ENCODE measurements at places on chromosomes 7 and 10.

- DNase-seq = no peak
These were observed 776 bp downstream of the TMEM184A start for GRCh38 chr7:1555046-1555812.

- no peak for DNase-seq
These were observed 408.0 kb downstream of the RPS24 start for GRCh38 chr10:78441694-78442093.

DNA sequence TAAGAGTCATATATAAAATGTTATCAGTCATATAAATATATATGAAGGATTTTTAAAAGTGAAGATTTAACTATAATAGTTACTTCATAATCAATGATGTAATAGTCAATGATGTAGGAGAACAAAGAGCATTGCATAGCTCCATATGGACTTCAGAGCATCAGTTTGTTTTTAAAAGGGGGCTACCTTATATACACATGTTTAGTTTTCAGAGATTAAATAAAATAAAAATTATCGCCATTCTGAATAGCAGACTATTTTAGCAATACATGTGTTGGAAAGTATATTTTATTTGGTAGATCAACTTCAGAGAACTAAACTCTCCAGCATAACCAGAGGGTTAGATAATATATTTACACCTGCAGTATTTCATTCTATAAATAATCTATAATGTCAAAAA, 29.1 kb upstream of the EPC1 start:
- DNase-seq = no peak

GRCh38 chr7:80132594-80132993, 2.0 kb upstream of the GNAI1 start:
- no peak for DNase-seq

- DNase-seq = no peak
These were observed 67.1 kb upstream of the RPA3 start for GRCh38 chr7:7785344-7785973.

- no peak for DNase-seq
These were observed 49.7 kb upstream of the INHBA start for GRCh38 chr7:41752615-41753014.

GRCh38 chr7:15561835-15562234, at the start of gene AGMO:
Gene AGMO (minus strand): TSS chr7:15562015.
- DNase-seq = no peak

GRCh38 chr7:138705167-138705566, 4.0 kb upstream of the SVOPL start:
- no peak for DNase-seq

- no peak for DNase-seq
These were observed 609 bp downstream of the KLRG2 start for GRCh38 chr7:139482662-139483466.

DNA sequence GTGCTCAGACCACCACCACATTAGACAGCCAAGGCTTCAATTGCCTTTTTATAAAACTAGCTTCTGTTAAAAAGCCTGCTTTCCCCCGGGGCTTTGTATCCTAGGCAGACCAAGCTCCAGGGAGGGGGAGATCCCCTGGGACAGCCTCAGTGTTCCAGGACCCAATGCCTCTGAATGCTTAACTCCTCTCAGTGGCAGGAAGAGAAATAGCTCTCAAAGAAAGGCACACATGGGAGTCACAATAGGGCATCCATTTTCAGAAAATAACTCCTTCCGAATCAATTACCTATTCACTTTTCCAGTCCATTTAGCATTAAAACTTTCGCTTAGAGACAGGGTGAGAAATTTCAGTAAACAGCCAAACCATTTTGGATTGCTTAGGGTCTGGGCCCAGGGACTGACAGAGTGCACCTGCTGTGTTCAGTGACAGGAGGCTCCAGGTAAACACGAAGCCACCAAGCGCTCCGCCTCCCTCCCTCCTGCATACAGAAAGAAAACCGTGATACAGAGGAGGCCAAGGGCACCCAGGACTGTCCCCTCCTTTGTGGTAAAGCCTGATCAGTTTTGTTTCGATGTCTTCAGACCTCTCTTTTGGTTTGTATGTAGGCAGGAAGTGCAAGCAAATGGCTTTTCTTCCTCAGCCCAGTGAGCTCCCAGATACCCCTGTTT, 599.7 kb downstream of the KCNMA1 start:
- DNase-seq = no peak

- DNase-seq = no peak
These were observed 29.0 kb upstream of the WDFY4 start for GRCh38 chr10:48655411-48656240.

- no peak for DNase-seq
These were observed 982.1 kb upstream of the MBL2 start for GRCh38 chr10:53754596-53755250.

GRCh38 chr7:108805808-108806397, 236.2 kb downstream of the DNAJB9 start:
- no peak for DNase-seq

GRCh38 chr10:73887294-73888039, 13.1 kb upstream of the CAMK2G start:
- DNase-seq = no peak

DNA sequence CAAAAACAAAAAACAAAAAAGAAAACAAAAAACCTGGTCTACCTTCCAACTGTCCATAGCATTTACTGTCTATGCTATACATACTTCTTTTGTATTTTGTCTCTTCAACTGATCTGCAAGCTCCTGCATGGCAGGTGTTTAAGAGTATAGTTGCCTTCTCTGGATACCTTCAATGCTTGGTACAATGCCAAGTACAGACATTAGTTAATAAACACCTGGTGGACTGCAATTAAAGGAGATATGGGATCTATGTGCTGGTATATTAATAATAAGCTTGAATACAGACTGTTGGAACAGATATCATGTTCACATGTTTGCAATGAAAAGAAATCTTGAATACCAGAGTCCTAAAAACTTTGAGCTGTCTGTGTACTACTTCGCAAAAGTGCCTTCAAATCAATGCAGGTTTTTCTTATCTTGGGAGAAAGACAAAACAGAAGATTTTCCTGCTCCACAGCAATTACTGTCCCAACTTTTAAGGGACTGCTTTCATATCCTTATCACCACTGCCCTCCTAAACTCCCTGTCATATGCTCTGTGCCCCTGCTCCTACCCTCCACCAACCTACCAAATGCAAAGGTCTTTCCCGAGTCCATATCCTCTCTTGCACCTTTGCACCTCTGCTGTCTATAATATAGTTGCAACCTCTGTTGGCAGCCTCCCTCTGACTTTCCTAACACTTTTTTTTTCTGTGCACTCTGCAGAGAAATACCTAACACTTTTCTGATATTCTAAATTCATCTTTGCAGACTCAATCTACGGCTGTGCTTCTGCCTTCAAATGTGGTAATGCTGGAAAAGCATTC, 85.1 kb downstream of the DNMBP start:
- no peak for DNase-seq

- DNase-seq = no peak
These were observed 251.9 kb upstream of the KCND2 start for GRCh38 chr7:120021085-120021484.

DNA sequence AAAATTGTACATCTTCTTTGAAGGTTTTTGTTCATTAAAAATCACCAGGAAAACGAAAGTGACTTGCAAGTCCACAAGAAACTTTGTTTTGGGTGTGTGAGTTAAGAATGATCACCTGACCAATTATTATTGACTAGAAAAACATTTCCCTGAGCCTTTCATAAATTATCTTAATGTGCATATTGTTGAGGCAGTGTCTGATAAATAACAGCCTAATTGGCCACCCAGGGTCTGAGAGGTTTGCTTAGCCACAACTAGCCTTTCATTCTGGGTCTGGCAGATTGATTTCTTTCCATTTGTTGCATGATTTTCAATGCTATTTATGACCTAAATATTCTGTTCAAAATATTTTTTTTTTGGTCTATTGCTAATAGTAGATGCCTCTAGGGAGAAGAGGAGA, 152.8 kb downstream of the AUTS2 start:
- no peak for DNase-seq

DNA sequence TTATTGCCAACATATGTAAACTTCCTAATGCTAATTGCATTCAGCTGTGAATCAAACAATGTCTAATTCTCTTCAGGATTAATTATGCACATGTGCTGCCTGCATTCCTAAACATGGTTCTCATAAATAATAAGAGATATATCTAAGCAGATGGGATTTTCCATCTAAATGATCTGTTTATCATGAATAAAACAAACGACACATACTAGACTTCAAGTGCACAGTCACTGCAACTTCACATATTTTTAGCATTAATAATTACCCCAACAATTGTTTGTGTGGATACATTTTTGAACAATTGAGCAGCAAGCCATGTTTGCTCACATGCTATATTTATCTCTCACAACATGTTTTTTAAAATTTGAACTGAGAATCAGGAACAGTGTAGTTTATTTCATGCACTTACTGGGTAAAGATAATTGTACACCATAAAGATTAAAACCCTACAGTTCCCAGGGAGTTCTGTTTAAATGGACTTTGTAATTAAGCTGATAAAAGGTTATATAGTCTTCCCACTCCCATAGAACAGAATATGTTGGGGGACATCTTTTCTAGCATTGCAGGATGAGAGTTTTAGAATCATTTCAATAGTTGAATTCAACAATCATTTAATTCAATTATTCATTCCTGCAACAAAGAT, 378.5 kb downstream of the MDFIC start:
- no peak for DNase-seq

- DNase-seq = no peak
These were observed 86.5 kb downstream of the C10orf105 start for GRCh38 chr10:71632896-71633600.

- DNase-seq = no peak
These were observed 34.4 kb upstream of the ARHGAP12 start for GRCh38 chr10:31962826-31963588.

GRCh38 chr10:72846238-72846637, 47.3 kb upstream of the OIT3 start:
- DNase-seq = no peak

GRCh38 chr7:139995017-139995915, 67.5 kb downstream of the PARP12 start:
- no peak for DNase-seq

GRCh38 chr10:21926358-21926925, 77.1 kb downstream of the DNAJC1 start:
- DNase-seq = no peak

GRCh38 chr7:16603633-16604032, 41.9 kb downstream of the ANKMY2 start:
- no peak for DNase-seq

GRCh38 chr10:49761201-49761788, 828 bp downstream of the OGDHL start:
- no peak for DNase-seq

DNA sequence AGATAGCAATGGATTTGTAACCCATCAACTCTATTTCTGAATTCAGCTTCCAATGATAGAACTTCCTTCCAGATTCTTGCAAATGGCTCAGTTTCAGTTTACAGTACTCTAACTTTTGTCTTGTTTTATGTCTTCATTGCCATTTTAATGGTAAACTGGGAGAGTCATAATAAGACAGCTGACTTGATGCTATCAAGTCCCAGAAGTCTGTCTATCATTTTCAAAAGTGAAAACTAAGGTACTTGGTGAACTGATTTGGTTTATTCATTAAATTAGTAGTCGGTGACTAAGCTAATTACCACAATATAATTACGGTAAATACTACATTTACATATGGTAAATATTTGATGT, 25.0 kb downstream of the RTKN2 start:
- DNase-seq = no peak

DNA sequence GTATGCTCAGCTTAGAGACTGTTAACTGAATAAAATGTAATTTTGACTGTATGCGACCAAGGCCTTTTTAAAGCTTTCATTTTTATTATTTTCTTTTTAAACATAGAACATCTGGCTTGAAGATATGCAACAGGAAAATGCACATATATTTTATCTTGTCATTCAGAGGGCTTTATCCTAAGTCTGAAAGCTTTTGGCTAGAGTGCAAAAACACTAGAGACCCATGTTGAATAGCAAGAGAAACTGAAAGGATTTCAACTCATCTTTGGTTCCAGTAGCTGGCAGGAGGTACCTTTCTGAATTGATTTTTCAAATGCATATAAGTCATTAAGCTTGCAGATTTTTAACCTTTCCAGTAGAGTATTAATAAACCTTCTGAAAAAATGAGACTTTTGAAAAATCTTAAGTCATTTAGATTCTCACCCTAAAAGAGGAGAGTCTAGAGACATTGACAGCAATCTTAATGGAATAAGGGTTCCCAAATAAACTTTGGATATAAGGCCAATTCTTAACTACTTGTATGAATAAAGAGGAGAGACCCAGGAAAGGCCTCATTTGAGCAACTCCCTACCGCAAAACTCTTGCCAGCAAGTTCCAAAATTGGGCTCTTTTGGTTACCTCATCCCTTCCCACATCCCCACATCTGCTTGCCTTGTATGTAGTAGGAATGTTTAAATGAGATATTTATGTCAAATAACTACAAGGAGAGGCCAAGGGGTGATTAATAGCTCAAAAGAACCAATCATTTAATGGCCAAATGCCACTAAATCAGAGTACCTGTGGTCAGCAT, 454.4 kb downstream of the HTR7 start:
- DNase-seq = no peak

DNA sequence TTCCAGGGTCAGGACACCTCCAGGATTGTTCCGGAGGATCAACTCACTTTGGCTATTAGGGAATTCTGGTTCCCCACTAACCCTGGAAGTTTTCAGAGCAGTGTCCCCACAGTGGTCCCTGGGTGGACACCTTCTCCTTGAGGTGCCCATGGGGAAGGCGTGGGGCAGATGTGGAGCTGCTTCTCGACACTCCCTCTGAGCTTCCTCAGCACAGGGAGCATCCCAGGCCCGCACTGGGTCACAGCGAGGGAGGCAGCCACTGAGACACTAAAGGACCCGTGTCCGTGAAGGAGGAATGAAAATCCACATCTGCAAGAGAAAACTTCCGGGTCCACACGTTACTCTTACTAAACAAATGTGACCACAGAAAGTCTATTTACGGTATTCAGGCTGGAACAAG, 48.2 kb upstream of the MNX1 start:
- DNase-seq = no peak

GRCh38 chr7:94344826-94345225, 49.9 kb upstream of the COL1A2 start:
- DNase-seq = no peak

- no peak for DNase-seq
These were observed 1119.8 kb upstream of the LRRTM3 start for GRCh38 chr10:65805993-65806392.

- DNase-seq = no peak
These were observed 19.4 kb upstream of the LRRN3 start for GRCh38 chr7:111071556-111071955.

GRCh38 chr7:14687777-14688176, 214.8 kb downstream of the DGKB start:
- DNase-seq = no peak

GRCh38 chr10:91076991-91077548, 143.4 kb upstream of the PCGF5 start:
- DNase-seq = no peak

DNA sequence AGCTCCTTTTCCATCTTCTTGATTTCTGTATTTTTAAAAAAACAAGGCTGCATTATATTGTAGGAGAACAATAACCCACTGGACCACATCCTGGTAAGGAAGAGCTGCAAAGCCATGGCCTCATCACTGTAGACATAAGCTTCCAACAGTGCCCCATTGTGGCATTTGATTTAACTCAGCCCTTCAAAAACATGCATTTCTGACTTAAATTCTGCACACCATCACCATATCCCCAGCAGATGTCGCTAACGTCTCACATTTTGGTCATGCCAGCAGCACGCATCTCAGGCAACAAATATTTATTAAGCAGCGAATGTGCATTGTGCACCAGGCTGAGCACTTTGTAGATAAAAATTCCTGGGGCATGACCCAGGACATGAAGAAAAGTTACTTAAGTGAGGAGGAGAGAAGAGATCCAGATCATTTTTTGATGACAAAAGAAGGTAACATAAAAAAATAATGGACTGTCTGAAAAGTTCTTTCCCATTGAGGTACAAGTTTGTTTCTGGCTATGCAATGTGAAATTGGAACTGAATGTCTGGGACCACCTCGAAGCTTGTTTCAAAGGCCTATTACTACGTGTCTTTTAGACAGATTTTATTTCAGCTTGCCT, 164.6 kb upstream of the CDCA7L start:
- peak; percentile 22 for DNase-seq

Measured in stimulated activated CD4-positive, alpha-beta T cell treated with anti-CD3 and anti-CD28 coated beads, Interleukin-1b, Interleukin-23, amount 100 ng/mL, for 1 hour (primary cell).